Stimulated activated naive CD4-positive, alpha-beta T cell (primary cell): ENCODE measurements at places on chromosomes 4 and X.

DNA sequence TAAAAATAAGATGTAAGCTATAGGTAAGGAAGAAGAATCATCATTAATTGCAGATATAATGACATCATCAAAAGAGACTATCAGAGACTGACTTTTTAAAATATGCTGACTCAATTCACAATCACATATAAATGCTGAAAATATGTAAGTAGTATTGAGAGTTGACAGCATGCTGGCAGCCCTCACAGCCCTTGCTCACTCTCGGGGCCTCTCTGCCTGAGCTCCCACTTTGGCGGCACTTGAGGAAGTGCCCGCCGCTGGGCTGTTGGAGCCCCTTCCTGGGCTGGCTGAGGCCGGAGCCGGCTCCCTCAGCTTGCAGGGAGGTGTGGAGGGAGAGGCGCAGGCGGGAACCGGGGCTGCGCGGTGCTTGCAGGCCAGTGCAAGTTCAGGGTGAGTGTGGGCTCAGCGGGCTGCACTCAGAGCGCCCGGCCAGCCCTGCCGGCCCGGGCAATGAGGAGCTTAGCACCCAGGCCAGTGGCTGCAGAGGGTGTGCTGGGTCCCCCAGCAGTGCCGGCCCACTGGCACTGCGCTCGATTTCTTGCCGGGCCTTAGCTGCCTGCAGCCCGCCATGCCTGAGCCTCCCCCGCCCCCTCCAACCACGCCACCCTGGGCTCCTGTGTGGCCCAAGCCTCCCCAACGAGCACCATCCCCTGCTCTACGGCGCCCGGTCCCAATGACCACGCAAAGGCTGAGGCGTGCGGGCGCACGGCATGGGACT lies 68.9 kb downstream of the RAB28 start:
- DNase-seq = no peak

DNA sequence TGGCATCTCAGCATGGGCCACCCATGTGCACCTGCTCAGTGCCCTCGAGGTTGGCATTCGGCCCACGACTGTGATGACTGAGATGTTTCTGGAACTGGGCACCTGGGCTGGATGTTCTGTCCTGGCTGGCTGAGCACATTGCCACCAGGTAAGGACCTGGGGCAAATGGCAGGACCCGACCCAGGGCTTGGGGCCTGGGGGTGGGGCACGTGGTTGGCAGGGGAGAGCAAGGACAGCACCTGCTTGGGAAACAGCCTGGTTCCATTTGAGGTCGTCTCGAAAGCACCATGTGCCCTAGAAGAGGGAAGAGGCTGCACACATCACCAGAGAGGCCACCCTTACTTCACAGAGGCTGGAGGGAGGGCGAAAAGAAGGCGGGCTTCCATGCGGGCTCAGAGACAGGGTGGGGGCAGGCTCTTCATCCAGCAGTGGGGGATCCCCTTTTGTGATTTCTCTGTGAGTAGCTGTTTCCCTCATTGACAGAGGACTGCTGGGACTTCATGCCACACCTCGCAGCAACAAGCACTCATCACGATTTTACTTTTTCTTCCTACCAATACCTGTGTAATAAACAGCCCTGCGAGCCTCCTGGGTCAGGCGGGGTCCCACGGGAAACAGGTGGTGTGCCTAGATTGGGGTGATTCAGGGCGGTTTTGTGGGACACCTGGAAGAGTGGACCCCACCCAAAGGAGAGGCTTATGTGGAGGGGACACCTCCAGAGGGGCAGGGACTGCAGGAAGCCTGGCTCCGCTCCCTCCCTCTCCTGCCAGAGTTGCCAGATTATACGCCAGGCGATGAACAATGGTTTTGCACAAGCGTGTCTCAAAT lies 12.0 kb downstream of the TMEM187 start:
- no peak for DNase-seq

DNA sequence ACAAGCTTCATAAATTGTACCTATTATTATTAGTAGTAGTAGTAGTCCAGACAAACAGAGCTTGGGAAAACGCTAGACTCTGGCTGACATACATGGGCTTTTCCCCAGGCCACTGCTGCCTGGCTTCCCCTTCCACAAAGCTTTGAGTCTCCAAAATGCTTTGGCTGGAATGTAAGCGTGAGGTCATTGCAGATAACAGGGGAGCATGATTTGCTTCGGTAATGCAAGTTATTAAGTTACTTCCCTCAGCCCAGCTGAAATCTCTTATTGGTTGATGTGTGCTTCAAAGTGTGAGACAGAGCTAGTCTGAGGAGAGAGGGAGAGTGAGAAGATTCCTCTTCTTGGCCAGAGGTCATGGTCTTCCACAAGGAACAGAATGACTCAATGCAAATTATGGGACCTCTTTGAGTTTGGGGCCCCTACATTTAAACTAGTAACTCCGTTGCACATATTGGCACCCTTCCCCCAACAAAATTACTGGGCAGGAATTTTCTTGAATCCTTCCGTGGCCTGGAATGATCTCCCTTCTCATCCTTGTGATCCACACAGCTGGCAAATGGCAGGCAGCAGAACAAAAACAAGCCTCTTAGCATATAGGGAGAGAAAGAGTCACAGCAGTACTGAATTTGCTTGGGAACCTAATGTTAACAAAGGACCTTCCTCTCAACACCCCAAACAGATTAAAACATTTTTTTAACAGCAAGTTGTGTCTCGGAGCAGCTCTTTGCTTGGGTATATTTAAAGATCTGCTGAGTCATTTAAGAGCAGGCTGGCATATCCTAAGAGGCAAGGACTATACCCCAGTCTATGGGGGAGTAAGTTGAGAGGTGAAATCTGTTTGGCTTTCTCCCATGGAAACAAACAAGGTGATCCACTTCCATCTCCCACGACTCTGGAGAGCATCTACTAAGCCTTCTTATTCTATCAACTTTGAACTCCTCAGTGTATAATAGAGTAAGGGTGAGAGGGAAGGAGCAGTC lies 19.9 kb downstream of the AR start:
- DNase-seq = no peak

DNA sequence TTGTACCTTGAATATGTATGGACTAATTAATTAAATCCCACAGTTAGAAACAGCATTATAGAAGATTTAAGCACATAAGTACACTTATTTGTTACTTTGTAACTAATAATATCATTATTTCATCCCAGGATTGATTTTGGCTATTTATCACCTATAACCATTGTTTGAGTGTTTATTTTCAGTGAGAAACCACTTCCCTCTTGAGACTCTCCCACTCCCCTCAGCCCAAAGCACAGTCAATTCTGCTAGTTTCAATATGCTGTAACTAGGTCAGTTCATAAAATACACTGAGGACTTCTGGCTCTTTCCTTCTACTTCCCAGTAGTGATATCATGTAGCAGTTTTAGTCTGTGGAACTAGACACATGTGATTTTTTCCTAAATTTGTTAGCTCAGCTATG lies 16.3 kb downstream of the OFD1 start:
- DNase-seq = no peak

GRCh38 chr4:24557026-24558025 lies 27.0 kb downstream of the DHX15 start:
- no peak for DNase-seq

GRCh38 chr4:25904748-25905082 lies 9.3 kb upstream of the SMIM20 start:
- no peak for DNase-seq

DNA sequence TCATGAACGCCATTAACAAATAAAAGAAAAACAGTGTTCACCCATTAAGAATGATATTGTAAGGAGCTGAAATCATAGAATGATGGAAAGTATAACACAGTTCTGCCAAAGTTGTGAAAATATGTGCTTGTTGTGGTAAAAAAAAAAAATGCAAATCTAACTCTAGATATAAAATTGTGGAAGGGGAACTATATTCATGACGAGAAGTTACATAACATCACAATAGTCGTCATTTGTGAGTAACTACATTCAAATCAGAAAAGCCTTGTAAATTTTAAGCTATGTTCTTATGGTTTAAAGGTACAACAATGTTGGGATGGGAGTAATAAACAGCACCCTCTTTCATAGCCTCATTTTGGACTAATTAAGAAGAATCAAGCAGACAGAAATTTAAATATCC lies 57.6 kb upstream of the PRDM8 start:
- DNase-seq = no peak

DNA sequence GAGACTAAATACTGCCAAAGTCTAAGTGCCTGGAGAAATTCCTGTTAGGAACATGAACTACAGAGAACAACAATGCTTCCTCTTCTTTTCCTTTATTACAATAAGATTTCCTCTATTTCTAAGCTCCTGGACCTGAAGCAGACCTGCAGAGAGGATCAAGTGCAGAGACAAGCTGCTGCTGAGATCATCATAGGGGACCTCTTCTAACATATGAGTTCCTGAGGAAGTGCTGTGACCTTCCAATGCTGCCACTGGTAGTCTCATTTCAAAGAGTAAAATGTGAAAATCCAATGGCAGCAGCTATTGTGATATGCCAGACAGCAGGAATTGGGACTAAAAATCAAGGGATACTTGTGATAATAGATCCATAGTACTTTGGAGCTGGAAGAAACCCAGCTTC lies 28.0 kb downstream of the CCNG2 start:
- no peak for DNase-seq

- DNase-seq = no peak
Observed at GRCh38 chr4:140813804-140814203, 57.6 kb upstream of the TBC1D9 start.

DNA sequence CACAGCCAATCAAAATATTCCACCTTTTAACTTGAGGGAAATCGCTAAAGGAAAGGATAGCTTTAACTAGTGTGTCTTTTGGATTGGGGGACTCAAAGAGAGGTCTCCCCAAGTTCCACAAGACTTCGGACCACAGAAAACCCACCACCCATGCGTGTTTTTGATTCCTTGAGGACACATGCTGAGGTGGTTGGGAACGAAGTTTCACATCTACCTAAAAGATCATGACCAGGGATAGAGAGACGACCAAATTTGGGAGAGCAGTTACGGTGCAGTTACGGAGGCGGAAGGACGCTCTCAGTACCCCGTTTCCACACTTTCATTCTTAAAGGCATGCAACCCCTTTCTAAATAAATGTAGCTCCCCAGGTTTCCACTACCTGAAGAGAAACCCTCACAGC lies 1.1 kb downstream of the PCYT1B start:
- no peak for DNase-seq

- DNase-seq = no peak
Observed at GRCh38 chrX:110803506-110803905, 7.9 kb upstream of the CHRDL1 start.

DNA sequence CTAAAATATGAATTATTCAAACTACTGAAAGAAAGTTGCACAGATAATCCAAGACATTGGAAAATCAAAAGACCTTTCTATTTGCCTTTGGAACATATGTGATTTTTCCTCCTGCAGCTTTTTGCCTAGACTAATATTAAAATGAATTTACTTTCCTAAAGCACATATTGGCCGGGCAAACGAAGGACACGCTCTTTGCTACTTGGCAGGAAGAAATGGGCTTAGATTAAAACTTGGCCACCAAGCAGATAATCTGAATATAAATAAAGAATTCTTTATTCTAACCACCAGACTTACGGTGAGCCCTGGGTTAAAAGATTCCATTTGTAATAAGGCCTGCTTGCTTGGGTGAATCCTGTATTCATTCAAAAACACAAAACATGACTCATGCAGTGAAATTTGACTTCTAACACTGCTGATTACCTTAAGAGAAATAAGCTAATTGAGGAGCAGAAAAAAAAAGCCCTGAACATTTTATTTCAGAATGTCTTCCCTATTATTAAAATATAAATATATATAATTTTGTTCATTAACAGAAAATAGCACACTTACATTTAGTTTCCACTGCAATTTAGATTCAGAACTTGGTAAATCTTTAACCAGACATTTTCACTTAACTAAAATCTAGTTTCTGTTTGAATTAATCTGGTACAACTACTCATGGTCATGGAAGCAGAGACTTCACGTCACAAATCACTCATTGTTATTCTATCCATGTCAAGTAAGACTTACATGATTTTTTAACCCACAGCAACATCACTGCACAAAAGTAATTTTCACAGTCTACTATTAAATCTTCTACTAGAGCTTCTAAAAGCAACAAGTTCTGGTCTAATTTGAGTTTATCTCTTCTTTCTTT lies 116.1 kb upstream of the PLAC1 start:
- no peak for DNase-seq

DNA sequence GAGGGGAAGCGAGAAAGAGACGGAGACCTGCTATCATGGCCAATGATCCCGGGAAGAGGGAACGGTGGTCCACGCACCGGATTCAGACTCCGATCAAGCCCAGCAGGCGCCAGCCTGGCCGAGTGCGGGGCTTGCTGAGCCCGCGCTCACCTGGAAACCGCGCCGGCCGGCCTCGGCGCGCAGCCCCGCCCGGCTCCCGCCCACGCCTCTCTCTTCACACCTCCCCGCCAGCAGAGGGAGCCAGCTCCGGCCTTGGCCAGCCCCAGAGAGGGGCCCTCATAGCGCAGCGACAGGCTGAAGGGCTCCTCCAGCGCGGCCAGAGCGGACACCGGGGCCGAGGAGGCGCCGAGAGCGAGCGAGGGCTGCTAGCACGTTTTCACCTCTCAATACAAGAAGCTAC lies 36.8 kb upstream of the SPANXN2 start:
- DNase-seq = no peak
